Foreskin keratinocyte (primary cell): ENCODE measurements at places on chromosomes 13 and 19. TPM values are rescaled to one million over a fixed set of nuclear protein-coding genes. Genes with fewer than 3 reads are reported as not detected.

The EPSTI1 gene
- 16.0 and 26.2 TPM in 2 replicates for total RNA-seq

The STOML3 gene
- not detected in 2 replicates for total RNA-seq

The ATP4B gene
- not detected in 2 replicates for total RNA-seq

The TEX26 gene
- total RNA-seq: not detected in 2 replicates

The SYNGR4 gene
- 0.11 TPM in 1 of 2 replicates, not detected in the other for total RNA-seq

The ZNF600 gene
- 6.1 and 11.1 TPM in 2 replicates for total RNA-seq

The KCNJ14 gene
- total RNA-seq: 0.49 and 0.51 TPM in 2 replicates

The RAB3A gene
- 0.68 and 0.85 TPM in 2 replicates for total RNA-seq

The HIF3A gene
- 0.17 TPM in 1 of 2 replicates, not detected in the other for total RNA-seq

The UBE2L5 gene
- total RNA-seq: not detected in 2 replicates

The MAP4K1 gene
- 0.21 TPM in 1 of 2 replicates, not detected in the other for total RNA-seq

DNA sequence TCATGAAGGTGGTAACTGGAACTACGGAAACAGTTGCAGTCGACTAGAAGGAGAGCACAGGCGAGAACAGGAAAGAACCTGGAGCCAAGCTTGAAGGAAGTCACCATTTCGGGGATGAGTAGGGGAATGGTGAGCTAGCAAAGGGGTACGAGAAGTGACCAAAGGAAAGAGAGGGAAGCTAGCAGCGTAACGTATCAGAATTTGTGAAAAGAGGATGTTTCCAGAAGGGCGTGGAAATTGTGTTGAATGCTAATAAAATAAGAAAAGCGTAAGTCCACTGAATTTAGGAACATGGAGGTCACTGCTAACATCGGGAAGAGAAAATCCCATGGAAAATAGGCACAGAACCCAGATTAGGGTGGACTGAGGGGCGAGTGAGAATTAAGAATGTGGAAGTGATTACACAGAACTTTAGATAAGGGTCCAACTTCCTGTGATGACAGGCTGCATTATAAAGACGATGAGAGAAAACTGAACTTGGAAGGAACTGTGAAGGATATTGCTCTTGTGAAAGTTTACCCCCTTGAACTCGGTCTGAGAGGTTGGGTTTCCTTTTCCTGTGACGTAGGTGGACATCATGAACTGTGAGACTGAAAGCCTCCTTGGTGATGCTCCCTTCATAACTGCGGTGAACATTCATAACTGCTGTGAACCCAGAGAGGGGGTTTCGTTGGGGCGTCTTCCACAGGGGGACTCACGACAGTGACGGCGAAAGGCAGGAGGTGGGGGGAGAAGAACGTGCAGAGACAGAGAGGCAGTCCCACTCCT lies 2.0 kb upstream of the FFAR2 start:
- no peak for DNase-seq

- no peak for DNase-seq
Observed at GRCh38 chr19:45423033-45423588, 606 bp downstream of the ERCC1 start.

DNA sequence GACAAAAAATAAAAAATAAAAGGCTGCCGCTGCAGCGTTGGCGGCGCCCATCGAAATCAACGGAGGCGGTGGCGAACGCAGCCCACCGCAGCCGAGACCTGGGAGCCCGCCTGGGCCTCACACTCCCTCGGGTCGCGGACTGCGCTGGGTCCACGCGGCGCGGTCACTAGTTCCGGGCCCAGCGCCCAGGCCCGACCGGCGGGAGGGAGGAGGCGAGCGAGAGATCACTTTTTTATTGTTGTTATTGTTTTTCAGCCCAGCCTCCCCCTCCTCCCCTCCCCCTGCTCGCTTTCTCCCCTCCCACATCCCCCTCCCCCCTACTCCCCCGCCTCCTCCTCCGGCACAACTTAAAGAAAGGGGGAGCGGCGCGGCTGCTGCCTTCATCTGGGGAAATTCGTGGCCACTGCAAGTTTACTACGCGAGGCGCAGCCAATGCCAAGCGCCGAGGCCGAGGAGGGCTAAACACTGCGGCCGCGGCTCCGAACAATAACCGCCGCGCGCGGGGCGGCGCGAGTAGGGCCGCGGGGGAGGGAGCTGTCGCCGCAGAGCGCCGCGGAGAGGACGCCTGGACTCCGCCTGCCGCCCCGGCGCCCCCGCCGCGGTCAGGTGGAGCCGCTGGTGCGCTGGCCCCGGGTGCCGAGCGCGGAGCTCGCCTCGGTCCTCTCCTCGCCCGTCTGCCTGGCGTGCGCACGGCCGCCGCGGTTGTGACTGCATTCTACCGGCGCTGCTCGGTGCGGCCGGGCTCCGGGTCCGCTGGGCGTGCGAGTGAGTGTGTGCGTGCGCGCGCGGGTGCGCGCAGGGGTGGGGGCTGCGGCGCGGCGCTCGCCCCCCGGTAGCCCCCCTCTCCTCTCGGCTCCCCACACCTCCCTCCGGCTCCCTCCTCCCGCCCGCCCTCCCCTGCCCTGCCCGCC lies 505 bp upstream of the ZIC2 start:
- no peak for DNase-seq

DNA sequence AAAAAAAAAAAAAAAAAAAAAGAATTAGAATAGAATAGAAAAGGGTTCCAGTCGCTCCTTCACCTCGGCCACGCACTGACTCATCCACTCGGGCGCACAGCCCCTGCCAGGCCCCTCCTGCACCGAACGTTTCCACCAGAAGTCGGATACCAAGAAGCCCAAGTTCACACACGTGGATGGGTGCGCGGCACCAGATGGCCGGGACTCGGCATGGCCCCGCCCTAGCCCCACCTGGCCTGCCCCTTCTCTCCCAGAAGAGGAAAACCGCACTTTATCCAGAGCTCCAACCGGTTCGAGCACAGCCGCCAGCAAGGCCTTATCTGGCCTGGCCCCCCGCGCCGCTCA lies 5.9 kb downstream of the PRR36 start:
- no peak for DNase-seq

GRCh38 chr13:110118106-110118505 lies 188.9 kb downstream of the COL4A1 start:
- no peak for DNase-seq

GRCh38 chr19:7869910-7870511 lies 4.2 kb downstream of the PRR36 start:
- DNase-seq: no peak

DNA sequence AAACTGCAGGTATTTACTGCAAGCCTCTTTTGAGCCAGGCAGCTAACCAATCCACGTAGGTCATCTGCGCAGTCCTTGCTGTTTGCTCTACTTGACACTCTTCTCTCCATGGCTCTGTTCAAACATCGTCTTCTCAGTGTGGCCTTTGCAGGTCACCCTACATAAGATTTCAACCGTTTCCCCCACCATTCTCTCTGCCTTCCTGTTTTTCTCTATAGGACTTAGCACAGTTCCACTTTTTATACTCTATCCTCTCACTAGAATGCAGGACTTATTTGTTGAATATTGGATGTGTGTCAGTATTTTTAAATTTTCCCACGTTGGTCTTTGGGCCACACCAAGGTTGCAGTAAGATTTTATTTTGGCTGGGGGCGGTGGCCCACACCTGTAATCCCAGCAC lies 1.7 kb upstream of the FBXW9 start:
- no peak for DNase-seq

GRCh38 chr19:41372501-41372900 lies 3.8 kb upstream of the TMEM91 start:
- DNase-seq: no peak

DNA sequence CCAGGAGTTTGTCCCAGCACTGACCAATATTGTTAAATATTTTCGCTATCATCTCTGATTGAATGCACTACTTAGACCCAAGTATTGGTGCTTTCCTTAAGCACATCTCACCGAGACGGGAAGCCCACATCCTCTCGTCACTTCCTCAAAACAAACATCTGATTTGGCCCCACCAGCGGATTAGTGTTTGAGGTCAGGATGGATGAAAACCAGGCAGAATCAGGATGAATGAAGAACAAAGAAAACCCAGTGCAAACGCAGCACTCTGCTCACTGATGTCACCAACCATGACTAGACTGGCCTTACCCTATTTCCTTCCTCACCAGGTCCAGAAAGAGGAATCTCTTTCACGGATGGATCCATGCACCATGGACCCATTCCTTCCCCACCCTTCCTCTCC lies 6.0 kb downstream of the PLAUR start:
- no peak for DNase-seq

- DNase-seq: no peak
Observed at GRCh38 chr13:30824651-30825050, 81.4 kb upstream of the MEDAG start.

GRCh38 chr19:3538965-3539755 lies at the start of gene TEKTIP1:
Gene TEKTIP1, plus strand, starts transcription at chr19:3539174. Its CDS starts 4 bp downstream, at chr19:3539178.
- DNase-seq: no peak

DNA sequence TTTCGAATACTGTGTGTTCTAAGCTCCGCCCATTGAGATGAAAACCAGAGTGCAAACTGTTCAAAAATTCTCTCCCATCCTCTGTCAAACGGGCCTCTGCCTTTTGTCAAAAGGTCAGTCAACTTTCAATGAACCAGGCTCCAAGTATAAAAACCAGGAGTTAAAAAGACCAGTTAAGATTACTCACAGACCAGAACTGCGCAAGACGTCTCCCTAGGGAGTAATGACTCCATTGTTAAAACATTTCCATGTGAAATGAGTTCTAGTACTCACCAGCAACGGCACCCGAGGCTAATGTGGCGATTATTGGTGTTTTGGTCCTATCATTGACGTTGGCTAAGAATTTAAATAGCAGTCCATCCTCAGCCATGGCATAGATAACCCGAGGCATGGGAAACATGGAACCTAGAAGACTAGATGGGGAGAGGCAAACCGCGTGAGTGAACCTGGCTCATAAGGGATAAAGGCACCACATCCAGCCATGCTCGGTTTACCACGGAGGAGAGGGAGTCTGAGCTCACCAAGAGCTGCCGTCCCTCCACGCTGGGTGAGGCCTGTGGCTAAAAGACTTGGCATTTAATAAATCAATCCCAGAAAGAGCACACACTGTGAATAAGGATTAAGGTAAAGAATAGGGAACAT lies 73.3 kb downstream of the SLC7A1 start:
- DNase-seq: no peak

GRCh38 chr19:806815-807421 lies 9.7 kb downstream of the PTBP1 start:
- DNase-seq: no peak

DNA sequence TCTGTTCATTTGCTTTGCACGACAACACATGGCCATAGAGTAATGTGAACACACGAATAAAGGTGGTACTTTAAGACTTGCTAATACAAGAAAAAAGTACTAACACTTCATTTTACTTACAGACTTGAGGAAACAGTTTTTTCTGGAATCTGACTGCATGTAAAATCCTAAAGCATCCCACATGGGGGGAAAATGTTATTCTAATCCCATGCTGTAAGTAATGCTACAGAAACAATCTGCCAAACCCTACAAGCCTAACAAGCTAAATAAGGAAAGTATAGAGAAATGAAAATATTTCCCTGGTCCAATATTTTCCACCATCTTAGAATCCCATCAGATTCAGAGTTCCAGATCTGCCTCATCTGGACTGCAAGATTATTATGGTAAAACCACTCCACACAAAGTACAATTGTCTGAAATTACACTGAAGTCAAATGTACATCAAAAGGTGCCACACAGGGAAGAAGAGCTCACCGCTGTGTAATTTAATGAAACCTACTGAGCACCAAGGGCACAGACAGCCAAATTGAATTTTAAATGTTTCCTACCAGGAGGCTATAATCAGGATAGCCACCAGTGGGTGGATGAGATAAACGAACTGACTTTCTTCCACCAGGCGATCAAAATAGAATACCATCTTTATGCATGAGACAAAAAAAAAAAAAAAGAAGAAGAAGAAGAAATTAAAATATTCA lies 22.0 kb downstream of the LHFPL6 start:
- DNase-seq: no peak

DNA sequence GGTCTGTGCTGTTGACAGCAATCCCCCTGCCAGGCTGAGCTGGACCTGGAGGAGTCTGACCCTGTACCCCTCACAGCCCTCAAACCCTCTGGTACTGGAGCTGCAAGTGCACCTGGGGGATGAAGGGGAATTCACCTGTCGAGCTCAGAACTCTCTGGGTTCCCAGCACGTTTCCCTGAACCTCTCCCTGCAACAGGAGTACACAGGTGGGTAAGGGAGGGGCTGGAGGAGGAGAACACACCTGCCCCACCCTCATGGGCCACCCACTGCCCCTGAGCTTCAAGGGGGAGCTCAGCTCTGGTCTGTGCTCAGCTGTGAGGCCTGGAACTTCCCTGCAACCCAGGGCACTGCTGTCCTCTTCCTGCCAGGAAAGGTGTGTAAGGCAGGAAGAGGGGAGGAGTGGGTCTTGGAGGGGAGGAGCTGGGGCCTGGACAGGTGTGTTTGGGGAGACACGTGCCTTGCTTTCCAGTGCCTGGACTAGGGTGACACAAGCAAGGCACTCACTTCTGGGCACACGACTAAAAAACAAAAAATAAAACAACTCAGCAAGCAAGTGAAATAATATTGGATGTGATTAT lies 3.9 kb downstream of the SIGLEC7 start:
- DNase-seq: no peak

DNA sequence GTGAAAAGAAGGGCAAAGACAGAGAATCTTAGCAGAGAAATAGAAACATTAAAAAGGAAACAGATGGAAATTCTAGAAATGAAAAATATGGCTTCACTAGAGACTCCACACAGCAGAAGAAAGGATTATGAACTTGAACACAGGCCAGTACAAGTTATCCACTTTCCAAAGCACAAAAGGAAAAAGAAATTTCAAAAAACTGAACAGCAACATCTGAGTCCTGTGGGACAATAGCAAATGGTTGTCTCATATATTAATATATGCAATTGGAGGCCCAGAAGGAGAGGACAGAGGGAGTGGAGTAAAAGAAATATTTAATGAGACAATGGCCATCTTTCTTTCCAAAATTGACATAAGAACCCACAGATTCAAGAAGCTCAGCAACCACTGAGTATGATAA lies 141.7 kb upstream of the GJB6 start:
- DNase-seq: no peak

- no peak for DNase-seq
Observed at GRCh38 chr13:39257642-39258041, 219.4 kb downstream of the NHLRC3 start.

GRCh38 chr13:100566543-100566942 lies 22.0 kb downstream of the GGACT start:
- no peak for DNase-seq

DNA sequence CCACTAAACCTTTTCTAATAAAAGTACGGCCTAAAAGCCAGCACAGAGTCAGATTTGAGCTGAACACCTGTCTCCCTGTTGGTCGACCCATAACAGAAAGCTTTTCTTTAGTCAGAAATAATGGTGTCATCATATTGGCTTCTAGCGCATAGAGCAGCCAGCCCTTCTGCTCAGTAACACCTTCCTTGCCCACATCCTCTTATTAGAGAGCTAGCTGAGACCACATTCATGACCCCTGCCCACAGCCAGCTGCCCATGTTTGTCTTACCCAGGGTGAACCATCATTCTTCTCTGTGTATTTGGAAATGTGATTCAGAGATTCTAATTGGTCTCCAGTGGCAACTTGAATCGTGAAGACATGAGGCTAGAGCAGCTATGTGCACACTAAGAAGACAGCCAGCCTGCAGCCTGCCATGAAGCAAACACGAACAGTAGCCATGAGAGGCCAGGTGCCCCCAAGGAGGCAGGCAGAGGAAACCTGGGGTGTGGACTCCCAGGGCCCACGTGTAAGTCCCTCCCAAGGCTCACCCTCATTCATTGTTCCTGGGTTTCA lies 82.3 kb upstream of the PDCD5 start:
- no peak for DNase-seq

- DNase-seq: peak; percentile 29
Observed at GRCh38 chr19:13784731-13785452, 10.4 kb upstream of the ZSWIM4 start.
